Esophagus squamous epithelium (tissue), 5 donors: ENCODE measurements at places on chromosomes 7 and 10.

DNA sequence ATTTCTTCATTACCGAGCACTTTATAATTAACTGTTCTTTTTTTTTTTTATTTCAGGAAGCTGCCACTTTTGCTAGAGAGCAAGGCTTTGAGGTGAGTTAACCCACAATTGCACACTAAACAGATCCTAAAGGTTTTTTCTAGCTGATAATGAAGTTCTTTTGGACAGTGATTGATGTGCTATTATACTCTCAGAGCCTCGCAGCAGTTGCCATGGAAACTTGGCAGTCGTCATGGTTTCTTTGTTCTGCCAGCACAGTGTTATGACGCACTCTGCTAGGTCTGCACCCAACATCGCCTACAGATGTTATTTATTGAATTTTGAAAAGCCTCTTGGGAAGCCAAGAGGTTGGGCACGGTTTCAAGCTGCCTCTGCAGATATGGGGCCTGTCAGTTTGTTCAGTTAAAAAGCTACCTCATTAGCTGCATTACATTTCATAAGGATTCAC lies 237.2 kb upstream of the KAT6B start:
- peak; percentile 7 for DNase-seq

DNA sequence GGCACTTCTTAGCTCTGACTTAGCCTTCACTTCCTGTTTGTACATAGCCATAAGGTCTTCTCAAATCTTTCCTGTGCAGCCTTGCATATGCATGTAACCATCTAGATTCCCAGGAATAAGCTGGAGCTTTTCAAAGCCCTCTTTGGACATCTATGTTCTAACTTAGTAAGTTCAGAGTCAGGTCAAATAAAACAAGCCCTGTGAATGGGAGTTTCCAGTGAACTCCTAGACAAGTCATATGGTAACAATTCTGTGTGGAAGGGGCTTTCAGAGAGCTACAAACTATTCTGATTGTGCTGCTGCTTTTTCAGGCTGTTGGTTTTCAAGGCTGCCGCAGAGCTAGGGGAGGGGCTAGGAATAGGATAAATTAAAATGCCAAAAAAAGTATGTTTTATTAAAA lies 208.4 kb upstream of the AKR1E2 start:
- no peak for DNase-seq

GRCh38 chr7:122789156-122789555 lies 86.4 kb upstream of the RNF148 start:
- no peak for DNase-seq

DNA sequence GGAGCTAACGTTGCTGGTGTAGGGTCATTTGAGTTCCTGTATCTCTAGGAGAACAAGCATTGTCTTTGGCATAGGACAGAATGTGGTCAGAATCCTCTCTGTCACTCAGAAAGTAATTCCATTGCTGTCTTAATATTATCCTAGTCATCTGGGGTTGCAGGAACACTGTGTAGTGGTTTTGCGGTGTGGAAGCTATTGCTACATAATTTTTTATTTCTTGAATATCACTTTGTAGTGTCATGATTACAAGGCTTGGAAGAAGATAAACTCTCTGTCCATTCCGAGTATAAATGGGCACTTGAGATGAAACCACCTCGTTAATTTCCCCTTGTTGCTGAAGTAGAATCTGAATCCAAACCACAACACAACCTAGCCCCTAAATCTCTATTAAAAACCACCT lies 919.2 kb downstream of the LRMDA start:
- no peak for DNase-seq

- DNase-seq, result no peak
Measured at GRCh38 chr7:15989194-15989593, 302.7 kb upstream of the MEOX2 start.

GRCh38 chr7:74586258-74587175 lies 71.0 kb upstream of the GTF2I start:
- DNase-seq, result no peak

DNA sequence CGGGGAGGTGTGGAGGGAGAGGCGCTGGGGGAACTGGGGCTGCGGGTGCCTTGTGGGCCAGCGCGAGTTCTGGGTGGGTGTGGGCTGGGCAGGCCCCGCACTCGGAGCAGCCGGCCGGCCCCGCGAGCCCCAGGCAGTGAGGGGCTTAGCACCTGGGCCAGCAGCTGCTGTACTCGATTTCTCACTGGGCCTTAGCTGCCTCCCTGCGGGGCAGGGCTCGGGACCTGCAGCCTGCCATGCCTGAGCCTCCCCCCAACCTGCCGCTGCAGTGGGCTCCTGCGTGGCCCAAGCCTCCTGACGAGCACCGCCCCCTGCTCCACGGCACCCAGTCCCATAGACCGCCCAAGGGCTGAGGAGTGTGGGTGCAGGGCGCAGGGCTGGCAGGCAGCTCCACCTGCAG lies 116.3 kb downstream of the CFTR start:
- no peak for DNase-seq

GRCh38 chr7:85074992-85075391 lies 111.9 kb downstream of the SEMA3D start:
- no peak for DNase-seq

GRCh38 chr10:111211706-111212105 lies 134.9 kb downstream of the ADRA2A start:
- DNase-seq, result no peak

GRCh38 chr10:104903433-104903832 lies 262.3 kb downstream of the SORCS3 start:
- no peak for DNase-seq

DNA sequence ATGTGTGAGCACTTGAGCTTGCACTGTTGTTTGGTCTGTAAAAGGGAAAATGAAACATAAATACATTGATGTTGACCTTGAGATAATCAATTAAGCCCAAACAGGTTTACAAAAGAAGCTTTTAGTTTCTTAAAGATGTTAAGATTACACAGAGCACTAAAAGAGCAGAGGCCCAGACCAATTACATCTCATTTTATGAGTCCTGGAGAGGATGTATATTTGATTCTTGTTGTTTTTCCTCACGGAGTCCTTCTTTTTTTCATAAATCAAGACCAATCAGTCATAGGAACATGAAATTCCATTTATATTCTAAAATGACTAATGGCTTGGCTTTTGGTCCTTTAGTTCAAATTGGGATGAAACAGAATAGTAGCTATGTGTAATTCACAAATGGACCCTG lies 249.7 kb upstream of the NPY start:
- no peak for DNase-seq

DNA sequence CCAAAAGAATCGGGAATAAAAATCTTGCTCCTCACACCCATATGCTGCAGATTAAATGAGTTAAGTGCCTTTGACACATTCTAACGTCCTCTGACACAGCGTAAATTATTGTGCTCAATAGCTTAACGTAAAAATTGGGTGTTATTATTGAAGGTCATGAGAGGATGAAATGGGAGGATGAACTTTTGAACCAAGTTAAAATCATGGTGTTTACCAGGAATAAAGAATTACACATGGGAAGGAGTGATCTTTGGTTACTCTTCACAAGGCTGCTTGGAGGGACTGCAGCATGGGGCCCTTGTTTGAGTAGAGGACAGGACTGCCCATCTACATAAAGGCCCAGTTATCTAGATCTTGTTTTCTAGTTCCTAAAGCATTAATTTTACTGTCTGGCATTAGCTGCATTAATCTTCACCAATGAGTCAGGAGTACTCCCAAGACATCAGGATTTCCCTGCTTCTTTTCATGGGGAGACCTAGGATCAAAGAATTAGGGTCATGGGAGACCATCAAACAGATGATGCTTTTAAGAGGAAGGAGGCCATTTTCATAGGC lies 84.9 kb upstream of the PRR15 start:
- no peak for DNase-seq

DNA sequence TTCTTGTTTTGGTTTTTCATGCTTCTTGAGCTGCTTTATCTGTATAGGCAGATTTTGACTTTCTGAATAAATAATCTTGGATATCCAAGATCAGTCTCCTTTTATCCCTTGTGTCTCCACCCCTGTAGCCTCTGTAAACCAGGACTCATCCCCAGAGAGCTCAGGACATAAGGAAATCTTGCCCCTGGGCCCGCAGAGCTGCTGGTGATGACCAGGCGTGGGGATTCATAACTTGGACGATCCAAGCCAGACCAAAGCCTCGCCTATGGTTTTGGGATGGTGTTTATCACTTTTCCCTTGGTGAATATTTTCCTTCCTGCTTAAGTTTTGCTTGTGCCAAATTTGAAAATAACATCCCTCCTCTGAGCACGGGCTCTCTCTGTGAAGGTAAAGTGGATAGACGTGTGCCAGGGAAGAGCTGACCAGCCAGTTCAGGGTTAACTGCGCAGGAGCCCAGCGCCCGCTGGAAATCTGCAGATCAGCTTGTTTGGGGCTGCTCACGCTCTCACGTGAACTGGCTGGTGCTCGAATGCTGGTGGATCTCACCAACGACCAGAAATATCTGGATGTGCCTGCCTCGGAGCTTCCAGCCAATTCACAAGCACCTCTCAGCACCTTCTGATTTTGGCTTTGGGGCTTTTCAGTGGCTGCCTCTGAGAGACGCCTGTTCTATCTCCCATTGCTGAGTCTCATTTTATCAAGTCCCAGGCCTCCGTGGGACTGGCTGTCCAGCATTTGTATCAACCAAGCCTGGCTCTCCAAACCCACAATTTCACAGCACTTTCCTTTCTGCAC lies 132.1 kb upstream of the BTBD16 start:
- DNase-seq, result no peak

DNA sequence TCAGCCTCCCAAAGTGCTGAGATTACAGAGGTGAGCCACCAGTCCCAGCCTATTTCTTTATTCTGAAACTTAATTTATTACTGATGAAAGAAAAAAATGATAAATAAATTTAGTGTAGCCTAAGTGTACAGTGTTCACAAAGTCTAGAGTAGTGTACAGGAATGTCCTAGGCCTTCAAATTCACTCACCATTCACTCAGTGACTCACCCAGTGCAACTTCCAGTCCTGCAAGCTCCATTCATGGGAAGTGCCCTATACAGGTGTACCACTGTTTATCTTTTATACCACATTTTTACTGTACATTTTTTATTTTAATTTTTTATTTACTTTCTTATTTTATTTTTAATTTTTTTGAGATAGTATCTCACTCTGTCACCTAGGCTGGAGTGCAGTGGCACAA lies 12.2 kb downstream of the MRLN start:
- no peak for DNase-seq

DNA sequence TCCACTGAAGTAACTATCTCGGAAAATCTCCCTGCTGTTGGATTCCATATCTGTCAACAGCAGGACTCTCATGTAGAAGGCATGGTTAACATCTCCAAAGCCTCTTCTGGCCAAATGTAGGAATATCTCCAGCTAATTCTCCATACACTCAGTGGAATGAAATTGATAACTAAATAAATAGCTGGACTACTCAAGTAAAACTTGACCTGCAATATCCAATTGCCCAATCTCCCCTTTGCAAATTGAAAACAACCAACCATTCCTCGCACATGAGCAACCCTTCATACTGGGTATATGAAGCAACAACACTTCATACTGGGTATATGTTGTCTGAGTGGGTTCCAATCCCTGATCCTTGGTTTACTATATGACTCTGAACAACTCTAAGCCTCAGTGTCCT lies 105.4 kb upstream of the KMT2E start:
- DNase-seq, result no peak
